NCI-H1105 (cell line): ENCODE measurements at places on chromosomes 1 and 21.

- DNase-seq, result no peak
Observed at GRCh38 chr1:109787845-109788601, 24.3 kb upstream of the EPS8L3 start.

DNA sequence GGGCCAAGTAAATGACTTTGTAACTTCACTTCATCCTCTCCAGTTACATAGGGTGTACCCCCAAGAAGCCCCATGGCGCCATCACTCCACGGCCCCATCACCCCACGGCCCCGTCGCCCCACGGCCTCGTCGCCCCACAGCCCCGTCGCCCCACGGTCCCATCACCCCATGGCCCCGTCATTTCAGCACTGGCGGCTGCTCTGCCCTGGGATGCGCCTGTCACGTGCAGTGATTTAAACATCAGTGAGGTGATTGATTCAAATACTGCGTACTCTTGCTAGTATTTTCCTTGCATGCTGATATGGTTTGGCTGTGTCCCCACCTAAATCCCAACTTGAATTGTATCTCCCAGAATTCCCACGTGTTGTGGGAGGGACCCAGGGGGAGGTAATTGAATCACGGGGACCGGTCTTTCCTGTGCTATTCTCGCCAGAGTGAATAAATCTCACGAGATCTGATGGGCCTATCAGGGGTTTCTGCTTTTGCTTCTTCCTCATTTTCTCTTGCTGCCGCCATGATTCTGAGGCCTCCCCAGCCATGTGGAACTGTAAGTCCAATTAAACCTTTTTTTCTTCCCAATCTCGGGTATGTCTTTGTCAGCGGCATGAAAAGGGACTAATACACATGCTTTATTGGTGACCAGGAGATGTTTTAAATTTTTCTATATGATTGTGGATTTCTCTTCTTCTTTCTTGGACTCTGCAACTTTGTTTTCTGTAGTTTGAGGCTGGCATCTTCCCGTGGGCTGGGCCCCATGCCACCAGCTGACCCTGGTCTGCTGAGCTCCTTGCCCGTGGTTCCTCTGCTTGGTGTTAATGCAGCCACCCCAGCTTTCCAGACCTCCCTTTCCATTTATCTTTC is 50.1 kb upstream of the PCBP3 start:
- no peak for DNase-seq

- no peak for DNase-seq
Observed at GRCh38 chr1:18527921-18528320, 47.2 kb downstream of the KLHDC7A start.

GRCh38 chr1:168410464-168410863 is 129.8 kb downstream of the TBX19 start:
- no peak for DNase-seq

- peak; percentile 21 for DNase-seq
Observed at GRCh38 chr1:219271818-219272535, 98.3 kb downstream of the LYPLAL1 start.

GRCh38 chr1:84199257-84199656 is 55.2 kb downstream of the PRKACB start:
- no peak for DNase-seq

- no peak for DNase-seq
Observed at GRCh38 chr1:215600258-215600792, 33.2 kb downstream of the KCTD3 start.

DNA sequence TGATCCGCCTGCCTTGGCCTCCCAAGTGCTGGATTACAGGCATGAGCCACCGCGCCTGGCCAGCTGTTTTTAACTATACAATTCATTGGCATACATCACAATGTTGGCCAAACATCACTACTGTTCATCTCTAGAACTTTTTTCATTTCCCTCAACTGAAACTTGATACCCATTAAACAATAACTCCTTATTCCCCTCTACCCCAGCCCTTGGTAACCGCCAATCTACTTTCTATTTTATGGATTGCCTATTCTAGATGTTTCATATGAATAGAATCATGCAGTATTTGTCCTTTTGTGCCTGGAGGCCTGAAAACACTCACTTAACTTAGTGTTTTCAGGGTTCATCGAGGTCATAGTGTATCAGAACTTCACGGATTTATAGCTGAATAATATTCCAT is 16.2 kb downstream of the BTF3L4 start:
- DNase-seq, result no peak

- no peak for DNase-seq
Observed at GRCh38 chr1:86975993-86976550, 61.6 kb downstream of the HS2ST1 start.

GRCh38 chr1:44650159-44650831 is 24.0 kb downstream of the TMEM53 start:
- DNase-seq, result no peak
